ENCODE measurements at places on chromosomes 6 and 20.

DNA sequence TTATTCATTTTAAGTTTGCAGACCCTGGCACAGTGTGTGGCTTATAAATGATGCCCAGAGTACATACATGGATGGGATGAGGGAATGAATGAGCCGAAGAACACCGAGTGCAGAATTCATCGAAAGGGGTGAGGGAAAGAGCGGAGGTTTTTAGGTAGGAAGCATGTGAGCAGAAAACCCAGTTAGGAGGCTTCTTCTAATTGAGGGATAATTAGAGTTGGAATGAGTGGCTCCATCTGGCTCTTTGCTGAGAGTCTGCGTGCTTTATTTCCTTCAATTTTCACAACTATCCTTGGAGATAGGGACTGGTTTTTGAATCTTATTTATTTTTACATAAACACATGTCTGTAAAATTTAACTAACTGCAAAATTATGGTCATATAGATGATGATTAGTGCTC is 150.7 kb downstream of the DOK5 start:
- DNase-seq = no peak

- no peak for DNase-seq
These were observed 71.3 kb upstream of the TINAG start for GRCh38 chr6:54236984-54237383.

- DNase-seq = no peak
These were observed 107.3 kb downstream of the NCOA3 start for GRCh38 chr20:47609001-47609400.

DNA sequence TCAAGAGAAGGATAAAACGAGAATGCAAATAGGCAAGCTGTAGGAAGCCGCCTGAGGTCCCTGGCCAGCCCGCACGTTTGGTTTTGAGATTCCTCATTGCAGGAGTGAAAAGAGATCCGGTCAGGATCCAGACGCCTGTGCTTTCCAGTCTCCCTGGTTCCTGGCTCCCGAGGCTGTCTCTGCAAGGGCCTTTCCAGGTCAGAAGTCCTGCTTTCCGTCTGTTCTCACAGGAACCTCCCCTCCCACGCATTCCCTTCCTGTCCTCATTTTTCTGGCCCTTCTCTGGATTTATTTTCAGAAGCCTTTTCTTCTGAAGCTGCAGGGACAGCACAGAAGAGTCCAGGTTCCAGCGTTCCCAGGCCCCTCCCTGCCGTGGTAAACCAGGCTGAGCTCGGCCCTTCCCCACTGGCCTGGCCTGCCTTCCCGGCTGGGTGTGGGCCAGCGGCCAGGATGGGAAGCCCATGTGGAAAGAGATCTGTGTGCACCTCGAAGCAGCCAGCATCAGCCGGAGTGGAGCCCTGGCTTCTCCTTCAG is 54.0 kb downstream of the TMEM242 start:
- DNase-seq = peak; percentile 31

- no peak for DNase-seq
These were observed 97.3 kb upstream of the FOXA2 start for GRCh38 chr20:22681591-22682248.

GRCh38 chr20:53683506-53683905 is 89.9 kb upstream of the ZNF217 start:
- no peak for DNase-seq

GRCh38 chr6:150028799-150029198 is 3.5 kb upstream of the RAET1L start:
- DNase-seq = no peak

GRCh38 chr6:132198896-132199295 is 202.4 kb downstream of the MOXD1 start:
- DNase-seq = no peak

DNA sequence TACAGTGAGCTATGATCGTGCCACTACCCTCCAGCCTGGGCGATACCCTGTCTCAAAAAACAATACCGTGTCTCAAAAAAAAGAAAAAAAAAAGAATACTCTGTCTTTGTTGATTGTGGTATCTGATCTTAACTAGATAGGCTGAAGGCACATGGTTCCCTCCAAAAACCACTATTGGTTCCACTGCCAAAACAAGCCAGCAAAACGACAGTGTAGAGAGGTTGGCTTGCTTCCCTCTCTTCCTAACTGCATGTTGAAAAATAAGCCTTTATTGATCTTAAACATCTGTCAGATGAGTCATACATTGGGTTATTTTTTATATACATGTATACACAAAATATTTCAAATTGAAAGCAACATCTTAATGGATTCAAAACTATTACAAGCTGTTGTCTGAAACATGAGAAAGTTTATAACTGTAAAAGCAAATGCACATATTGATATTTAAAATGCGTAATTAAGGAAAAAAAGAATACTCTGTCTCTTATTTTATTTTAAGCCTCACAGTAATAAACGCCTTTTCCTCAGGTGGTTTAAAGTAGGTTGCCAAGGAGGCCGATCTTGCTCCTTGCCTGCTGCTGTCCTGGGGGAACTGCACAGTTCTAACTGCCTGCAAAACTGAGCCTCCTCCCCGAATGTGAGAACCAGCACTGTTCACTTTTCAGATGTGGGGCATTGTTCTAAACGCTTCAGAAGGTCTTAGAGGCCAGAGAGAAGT is 7.0 kb upstream of the NINL start:
- no peak for DNase-seq

DNA sequence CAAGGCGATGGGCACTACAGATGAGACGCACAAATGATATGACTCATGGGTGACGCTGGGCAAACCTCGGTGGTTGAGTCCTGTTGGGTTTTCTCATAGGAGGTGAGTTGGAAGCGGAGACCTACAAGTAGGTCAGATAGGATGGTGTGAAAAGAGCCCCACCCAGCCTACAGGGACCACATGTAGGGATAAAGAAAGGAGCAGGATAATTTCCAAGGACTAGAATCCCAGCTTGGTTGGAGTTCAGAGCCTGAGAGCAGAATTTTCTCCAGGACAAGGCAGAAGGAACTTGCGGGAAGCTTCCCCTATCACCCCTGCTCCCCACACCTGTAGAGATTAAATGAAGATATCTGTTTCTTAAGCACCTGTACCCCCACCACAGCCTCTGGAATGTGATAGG is 489.7 kb upstream of the CDH4 start:
- no peak for DNase-seq

DNA sequence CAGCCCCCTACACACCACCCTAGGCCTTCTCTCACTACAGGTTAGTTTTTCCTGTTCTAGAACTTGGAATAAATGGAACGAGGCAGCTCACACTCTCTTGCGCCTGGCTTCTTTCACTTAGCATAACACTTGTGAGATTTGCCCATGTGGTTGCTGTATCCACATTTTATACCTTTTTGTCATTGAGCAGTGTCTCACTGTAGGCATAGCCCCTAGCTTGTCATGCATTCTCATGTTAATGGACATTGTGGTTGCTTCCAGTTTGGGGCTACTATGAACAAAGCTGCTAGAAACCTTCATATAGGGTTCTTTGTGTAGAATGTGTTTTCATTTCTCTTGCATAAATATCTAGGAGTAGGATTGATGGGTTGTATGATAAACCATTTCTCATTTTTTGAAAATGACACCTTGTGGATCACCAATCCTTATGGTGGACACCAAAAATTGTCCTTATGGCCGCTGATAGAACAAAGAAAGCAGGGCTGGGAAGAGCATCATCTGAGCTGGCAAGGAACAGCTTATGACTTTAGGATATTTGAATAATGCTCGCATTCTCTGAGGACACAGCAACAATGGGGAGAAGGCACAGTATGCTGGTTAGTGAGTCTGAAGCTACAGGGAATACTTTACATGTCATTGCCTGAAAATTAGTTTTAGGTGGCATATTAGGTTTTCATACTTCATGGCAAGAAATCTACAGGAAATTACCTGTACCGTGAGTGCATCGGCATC is 9.8 kb upstream of the SLC22A23 start:
- no peak for DNase-seq

- no peak for DNase-seq
These were observed 9.2 kb downstream of the PACRG start for GRCh38 chr6:162736961-162737360.

DNA sequence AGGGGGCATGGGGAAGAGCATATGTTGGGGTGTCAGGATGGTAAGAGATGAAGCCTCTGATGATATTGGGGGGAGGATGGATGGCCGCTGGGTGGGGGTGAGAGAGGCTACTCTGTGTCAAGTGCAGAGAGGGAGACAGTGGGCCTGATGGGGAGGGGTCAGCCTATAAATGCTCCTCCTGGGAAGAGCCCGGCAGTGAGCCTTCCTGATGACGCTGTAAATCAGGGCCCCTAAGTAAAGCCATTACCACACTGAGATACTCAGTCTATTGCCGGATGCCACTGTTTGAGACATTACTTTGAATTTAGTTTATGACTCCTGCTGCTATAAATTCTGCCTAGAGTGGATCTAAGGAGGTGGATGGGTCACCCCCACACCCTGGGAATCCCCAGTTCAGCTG is 28.1 kb downstream of the LRFN2 start:
- no peak for DNase-seq

- DNase-seq = peak; percentile 55
These were observed 6.9 kb downstream of the HLA-DPB1 start for GRCh38 chr6:33082702-33083101.

DNA sequence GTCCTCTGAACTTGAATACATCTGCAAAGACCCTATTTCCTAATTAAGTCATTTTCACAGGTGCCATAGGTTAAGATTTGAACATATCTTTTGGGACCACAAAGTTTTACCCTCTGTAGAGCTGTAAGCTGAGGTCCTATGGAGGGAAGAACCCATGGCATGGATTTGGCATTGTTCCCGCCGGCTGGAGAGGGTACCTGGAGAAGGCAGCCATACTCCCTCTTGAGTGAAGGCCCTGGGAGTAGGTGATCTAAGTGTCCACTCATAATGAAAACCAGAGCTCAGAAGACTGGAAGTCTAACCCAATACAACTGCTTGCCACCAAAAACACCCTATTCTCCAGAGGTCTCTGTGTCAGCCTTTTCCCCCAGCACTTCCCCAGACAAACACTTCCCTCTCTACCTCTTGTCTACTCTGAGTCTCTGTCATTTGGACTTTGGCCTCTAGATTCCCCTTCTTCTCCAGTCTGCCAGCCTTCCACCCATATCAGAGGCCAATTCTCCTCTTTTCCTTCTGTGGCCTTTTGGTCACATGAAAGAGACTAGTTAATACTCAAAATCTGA is 363.9 kb downstream of the MAFB start:
- no peak for DNase-seq

GRCh38 chr6:11497107-11497506 is 40.4 kb upstream of the TMEM170B start:
- no peak for DNase-seq

DNA sequence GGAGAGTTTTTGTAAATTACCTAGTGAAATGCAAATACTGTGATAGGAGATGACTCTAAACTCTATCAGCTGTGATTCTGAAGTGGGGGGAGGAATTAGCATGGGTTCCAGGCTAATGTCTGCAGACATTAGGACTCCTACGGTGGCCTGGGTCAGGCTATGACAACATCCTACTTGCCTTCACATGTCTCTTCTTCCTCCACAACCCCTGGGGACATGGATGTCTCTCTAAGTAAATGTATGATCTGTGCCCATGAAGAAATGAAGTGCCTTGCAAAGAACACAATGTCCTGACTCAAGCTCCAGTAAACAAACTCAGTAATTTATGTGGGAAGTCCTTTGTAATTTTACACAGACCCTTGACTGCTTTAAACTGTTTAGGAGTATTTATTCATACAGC is 165.8 kb upstream of the EEF1E1 start:
- no peak for DNase-seq

DNA sequence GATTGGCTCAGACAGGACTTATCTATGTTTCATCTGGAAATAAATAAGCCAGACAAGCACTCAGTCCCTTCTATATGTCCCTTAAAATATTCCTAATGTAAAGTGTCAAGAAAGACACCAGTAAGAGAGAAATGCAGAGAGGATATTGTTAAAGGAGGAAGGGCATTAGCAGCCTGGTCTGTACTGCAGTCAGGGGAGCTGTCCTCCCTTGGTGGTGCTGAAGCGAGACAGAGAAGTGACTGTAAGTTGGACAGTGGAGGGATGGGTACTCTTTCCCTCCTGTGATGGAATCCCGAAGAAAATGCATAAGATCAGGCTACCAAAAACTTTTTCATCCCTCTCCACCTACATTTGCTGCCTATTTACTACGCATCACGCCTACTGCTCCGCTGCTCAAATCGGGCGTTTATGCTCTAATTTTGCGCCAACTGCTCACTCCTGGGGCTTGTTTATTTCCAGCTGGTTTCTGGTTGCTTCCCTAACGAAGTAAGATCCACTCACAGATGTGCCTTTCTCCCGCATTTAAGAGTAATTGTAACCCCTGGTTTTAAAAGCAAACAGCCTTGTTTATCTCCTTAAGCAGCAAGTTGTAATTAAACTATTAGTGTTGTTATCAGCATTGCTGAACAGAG is 35.2 kb downstream of the PHACTR1 start:
- no peak for DNase-seq

- no peak for DNase-seq
These were observed 5.9 kb downstream of the CST1 start for GRCh38 chr20:23744817-23745216.

GRCh38 chr6:165417278-165417865 is 108.0 kb upstream of the C6orf118 start:
- DNase-seq = no peak

DNA sequence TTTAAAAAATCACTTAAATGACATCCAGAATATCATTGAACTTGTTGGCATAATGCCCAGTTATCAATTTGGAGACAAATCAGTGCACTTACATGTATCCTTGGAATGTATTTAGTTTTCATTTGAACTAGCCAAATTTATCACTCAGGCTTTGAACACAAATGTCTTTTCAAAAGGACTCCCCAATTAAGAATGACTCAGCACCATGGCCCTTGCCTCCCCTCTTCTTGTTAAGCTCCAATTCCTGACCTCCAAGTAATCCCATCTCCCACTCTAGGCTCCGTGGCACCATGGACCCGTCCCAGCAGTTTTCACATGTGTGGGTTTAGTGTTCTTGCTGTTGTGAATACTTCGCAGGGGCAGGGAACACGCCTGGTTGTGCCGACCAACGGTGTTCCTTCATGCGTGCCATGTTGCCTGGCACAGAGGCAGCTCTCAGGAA is 2.7 kb downstream of the AKAP12 start:
- DNase-seq = no peak

- DNase-seq = no peak
These were observed 36.8 kb downstream of the YTHDF1 start for GRCh38 chr20:63178889-63179686.

DNA sequence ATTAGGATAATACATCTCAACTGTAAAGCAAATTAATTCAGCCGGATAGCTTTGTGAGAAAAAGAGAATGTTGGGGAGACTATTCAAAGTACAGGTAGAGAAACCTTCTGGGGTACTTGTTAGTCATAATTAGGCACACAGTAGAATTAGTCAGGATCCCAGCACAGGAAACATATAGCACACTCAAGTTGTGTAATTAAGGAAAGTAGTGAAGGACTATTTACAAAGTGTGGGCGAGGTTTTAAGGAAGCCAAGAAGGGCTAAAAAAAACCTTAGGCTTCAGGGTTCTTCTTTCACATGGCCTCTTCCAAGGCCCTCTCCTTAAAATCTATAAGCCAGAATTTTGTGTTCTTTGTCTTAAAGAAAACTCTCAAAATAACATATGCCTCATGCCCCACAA is 126.7 kb downstream of the RTN4IP1 start:
- no peak for DNase-seq

DNA sequence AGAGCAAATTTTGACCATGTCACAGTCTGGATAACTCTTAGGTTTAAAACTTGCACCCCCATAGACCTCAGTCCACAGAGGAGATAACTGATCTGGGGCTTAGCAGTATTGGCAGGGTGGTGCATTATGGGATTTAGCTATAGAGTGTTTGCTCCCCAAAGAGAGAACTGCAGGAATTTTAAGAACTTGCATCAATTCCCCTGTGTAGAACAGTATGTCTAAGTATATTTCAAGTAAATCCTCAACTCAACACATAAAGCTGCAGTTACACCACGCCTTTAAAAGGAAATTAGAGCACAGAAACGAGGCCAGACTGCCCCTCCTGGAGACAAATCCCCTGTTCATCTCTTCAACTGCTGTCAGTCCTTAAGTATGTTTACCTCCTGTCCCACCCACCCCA is 144.9 kb downstream of the TRMT11 start:
- DNase-seq = no peak
